ENCODE measurements at places on chromosomes 5 and 9.

- DNase-seq, result no peak
Measured at GRCh38 chr5:170693701-170694100, 89.8 kb upstream of the GABRP start.

DNA sequence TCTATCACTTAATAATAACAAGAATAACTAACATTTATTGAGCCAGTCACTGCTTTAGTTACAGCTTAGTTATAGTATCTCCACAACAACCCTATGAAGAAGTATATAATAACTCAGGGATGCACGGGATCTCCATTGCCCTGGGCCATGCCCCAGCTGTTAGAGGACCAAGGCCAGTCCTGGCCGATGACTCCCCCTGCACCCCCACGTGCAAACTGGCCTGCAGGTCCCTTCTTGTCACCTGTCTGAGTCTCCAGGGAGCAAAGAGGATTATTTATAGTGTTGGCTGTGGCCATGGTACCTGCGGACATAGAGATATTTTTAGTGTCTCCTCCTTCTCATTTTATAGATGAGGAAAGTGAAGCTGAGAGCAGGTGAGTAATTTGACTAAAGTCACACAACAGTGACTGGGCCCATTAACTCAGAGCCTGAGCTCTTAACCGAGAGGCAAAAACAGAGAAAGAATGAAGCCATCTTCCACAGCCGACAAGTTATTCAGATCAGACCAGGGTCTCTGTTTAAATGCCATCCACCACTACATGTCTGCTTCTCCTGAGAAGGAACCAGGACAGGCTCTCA lies 94.4 kb downstream of the TMEM215 start:
- no peak for DNase-seq

DNA sequence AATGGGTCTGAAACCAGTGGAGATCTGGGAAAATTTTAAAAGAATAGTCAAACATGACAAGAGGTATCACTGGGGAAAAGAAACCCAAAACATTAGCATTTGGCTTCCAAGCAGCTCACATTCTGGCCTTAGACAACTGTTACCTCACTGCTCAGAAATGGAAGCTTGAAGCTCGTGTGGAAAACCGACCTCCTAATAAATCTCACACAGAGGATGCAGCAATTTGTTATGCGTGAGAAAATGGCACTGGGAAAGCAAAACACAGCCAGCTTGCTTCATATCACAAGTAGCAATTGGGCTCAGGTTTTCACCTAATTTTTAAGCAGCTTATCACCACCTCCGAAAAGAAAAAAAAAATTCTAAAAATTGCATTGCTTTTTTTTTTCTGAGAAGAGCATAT lies 103.3 kb upstream of the TAS2R1 start:
- DNase-seq, result no peak

DNA sequence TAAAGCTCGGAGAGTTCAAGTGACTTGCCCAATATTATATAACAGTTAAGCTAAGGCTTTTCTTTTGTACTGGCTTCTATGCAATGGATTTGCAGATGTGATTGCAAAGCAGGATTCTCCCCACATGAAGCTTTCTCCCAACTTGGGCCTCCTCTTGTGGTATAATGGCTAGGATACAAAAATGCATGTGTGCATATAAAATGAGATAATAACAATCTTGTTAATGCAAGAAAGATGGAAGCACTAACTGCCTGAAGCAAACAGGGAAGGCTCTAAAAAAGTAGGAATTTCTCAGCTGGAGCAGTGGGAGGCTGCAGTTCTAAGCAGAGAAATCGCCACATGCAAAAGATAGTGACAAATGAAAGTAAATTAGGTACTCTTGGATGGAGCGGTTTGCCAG lies 444.2 kb upstream of the RIOK2 start:
- DNase-seq, result no peak

DNA sequence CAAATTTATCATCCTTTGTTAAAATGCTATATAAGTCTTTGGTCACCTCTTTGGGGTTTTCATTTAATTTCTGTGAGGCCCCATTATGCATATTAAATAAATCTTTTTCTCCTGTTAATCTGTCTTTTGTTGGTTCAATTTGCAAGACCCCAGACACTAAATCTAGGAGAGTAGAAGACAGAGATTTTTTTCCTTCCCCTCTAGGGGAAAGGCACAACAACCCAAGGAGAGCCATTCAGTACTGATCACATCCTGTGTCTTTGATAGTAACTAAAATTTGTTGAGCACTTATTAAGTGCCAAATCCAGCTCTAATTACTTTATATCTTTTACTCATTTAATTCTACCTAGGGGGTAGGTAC lies 74.4 kb downstream of the ALDH7A1 start:
- no peak for DNase-seq

DNA sequence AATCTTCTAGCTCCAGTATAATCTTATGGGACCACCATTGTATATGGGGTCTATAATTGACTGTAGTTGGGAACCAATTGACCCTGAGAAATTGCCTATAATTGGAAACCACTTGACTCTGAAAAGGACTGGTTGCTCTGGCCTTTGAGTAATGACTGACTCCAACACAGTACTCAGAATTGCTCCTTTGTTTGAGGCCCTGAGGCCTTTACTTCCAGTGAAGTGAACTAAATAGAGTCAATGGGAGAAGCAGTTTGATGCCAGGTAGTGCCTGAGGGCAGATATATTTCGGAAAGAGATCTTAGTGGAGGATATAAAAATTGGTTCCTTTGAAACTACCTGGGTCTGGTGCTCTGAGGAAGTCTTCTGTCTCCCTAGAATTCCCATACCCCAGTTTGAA lies 16.0 kb upstream of the TMEM171 start:
- DNase-seq, result no peak

GRCh38 chr9:106310782-106311181 lies 552.2 kb upstream of the ZNF462 start:
- DNase-seq, result no peak

DNA sequence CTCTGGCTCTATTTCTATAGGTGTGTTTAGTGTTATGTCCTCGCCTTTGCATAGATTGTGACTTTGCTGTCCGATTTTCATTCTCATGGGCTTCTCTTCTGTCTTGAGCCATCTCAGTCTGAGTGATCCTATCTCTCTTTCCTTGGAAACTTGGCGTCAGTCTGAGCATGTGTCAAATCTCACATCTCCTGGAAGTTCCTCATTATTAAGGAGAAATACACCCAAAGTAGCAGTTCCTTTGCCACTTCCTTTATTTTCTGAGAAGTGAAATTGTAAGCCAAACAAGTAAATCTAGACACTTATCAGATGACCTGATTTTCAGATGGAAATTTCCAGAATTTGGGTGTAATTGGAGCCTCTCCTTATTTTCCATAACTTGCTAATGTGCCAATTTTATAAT lies 126.9 kb upstream of the ANKH start:
- no peak for DNase-seq

- no peak for DNase-seq
Measured at GRCh38 chr9:34240006-34240405, 61.2 kb downstream of the UBAP1 start.

DNA sequence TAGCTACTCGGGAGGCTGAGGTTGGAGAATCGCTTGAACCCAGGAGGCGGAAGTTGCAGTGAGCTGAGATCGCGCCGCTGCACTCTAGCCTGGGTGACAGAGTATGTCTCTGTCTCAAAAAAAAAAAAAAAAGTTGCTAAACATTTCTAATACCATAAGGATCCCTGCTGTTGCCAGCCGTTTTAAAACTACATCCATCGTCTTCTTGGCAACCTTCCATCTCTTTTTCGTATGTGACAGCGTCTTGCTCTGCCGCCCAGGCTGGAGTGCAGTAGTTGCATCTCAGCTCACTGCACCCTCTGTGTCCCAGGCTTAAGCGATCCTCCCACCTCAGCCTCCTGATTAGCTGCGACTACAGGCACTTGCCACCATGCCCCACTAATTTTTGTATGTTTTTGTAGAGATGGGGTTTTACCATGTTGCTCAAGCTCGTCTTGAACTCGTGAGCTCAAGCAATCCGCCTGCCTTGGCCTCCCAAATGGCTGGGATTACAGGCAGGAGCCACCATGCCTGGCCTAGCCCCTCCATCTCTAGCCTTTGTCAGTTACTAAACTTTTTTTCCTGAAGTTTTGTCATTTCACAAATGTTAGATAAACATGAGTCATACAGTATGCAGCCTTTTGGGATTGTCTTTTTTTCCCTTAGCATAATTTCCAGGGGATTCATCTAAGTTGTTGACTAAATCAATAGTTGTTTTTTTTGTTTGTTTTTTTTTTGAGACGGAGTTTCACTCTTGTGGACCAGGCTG lies 13.5 kb downstream of the NSD1 start:
- DNase-seq, result no peak

GRCh38 chr5:167701051-167701450 lies 590.4 kb upstream of the WWC1 start:
- DNase-seq, result no peak

DNA sequence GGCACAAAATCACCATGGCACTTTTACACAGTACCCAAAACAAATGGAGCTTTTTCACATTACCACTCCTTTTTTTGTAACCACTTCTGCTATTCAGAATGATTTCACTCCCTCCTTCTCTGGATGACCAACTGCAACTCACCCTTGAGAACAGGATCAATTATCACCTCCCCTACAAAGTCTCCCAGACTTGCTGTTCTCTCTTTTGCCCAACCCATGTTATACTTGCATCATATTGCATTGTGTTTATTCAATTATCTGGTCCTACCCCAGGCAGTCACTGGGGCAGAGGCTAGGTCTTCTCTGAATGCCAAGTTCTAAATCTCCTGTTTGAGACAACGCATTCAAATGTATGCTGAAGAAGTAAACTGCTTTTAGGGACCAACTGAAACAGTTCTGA lies 96.0 kb downstream of the GPR21 start:
- DNase-seq, result no peak

DNA sequence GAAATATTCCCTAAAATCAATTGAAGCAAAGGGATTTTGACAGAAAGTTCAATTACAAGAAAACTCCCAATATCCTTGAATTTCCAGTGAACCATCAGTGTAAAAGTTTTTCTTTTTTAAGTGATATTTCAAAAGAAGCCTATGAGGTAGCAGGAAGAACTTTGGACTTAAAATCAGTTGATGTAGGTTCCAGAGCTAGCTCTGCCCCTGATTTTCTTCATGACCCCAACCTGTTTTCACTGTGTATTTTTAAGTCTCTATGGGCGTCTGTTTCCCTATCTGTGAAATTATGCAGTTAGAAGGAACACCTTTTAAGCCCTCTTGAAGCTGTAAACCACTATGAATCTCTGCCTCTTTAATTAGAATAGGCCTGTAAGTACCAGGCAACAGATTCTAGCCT lies 66.2 kb upstream of the SLC1A1 start:
- no peak for DNase-seq

GRCh38 chr9:134532084-134532483 lies 109.5 kb upstream of the COL5A1 start:
- no peak for DNase-seq

GRCh38 chr5:7941692-7942091 lies 72.7 kb downstream of the MTRR start:
- DNase-seq, result no peak

- DNase-seq, result peak; percentile 66
Measured at GRCh38 chr5:164002214-164002613, 496.8 kb downstream of the MAT2B start.

- DNase-seq, result no peak
Measured at GRCh38 chr5:1836891-1837880, 36.0 kb downstream of the NDUFS6 start.

- peak; percentile 30 for DNase-seq
Measured at GRCh38 chr9:32294106-32294505, 90.3 kb upstream of the ACO1 start.

GRCh38 chr5:10364186-10364689 lies 10.7 kb downstream of the MARCHF6 start:
- DNase-seq, result no peak

GRCh38 chr5:42026446-42026845 lies 101.4 kb downstream of the FBXO4 start:
- no peak for DNase-seq

GRCh38 chr5:17315710-17316221 lies 98.3 kb downstream of the BASP1 start:
- no peak for DNase-seq

DNA sequence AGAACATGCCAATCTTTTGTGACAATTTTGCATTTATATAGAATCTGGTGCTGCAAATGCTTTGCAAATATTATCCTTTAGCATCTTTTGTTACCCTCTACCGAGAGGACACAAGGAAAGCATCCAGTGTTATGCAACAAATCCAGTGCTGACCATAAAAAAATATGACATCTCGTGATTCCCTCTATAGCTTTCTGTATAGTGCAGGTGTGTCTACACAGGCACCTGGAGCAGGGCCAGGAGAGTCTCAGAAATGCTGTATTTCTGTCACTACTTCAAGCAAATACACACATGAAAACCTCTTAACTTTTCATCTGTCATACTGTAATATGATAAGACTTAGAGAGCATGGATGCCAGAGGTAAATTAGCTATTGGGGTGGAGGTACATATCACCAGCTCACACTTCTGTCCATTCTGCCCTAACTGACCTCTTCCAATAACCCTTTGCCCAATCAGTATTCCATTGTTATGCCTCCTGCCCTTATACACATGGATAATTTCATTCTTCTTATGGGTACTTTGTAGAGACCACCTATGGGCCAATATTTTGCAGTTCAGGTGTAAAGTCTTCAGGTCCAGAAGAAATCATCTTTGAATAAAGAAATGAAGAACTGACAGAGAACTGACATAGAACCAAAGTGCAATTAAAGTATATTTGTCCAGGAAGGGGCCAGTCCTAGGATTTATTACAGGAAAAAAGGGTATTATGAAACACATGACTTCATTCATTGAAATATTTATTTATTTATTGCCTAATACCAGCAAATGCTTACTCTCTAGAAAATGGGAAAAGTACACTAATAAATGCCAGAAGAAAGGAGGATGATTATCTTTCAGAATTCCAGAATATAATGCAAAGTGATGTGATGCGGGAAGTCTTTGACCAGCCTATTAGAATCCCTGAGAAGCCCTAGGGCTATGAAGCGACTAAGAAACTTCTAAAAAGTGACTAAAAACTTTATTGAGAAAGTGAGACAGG lies 106.5 kb downstream of the EPB41L4A start:
- no peak for DNase-seq

DNA sequence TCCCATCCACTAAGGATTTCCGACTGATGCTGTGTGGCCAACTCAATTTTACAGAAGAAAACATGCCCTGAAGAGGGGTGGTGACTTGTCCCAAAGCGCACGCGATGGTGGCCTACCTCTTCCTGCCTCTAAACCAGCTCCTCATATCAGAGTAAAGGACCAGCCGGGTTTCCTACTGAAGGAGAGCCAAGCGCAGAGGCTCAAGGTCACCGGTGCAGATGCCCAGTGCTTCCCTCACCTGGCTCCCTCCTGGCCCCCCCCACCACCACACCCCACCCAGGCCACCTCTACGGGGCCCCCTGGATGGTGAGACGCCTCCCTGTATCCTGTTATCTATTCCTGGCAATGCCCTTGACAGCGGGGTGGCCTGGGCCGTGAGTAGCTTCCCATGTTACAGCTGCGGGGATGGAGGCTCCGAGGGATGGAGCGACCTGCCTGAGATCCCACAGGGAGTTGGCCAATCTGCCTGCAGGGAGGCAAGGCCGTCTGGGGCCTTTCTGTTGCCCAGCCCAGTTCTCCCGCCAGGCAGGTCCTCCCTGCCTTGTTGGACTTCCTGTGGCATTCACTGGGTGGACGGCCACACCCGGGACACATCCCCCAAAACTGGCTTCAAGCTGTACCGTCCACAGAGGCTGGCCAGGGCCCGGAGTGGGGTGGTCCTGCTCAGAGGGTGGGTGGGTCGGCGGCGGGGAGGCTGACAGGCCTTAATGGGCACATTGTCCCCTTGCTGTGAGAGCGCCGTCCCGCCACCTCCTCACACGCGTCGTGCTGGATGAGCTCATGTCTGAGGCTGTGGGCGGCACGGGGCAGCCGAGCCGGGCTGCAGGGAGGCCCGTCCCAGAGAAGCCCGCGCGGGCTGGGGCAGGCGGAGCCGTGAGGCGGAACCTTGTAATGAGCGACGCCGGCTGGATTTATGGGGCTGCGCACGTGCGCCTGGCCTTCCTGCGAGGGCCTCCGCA lies 72.5 kb downstream of the MACROH2A1 start:
- DNase-seq, result peak; percentile 65
